ENCODE measurements at places on chromosomes 6 and 20.

DNA sequence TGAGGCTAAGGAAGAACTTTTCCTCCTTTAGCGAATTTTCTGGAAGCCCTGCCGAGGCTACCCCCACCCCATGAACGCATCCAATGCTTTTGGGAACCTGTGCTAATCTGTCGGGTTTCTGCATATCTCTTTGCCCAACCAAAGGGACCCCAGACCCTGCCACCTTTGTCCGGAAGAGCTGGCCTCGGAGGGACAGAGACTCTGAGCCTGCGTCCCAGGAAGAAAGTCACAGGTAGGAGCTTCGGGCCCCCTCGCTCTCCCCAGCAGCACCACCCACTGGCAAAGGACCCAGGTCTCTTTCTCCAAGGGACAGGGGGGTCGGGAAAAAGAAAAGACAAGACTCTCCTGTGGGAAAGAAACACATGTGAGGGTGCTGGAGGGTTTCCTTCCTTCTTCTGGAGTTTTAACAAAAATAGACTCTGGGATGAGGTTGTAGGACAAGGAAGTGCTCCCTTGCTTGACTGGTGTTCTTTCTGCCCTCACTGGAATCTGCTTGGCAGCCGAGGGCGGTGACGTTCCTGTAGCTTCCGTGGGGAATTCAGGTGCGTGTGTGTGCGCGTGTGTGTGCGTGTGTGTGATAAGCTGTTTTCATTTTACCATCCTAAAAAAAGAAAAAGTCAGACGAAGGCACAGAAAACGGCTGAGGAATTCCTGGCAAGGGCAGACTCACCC lies 16.3 kb upstream of the FOXC1 start:
- no peak for DNase-seq

GRCh38 chr20:4216866-4217265 lies 201.5 kb upstream of the RNF24 start:
- no peak for DNase-seq

GRCh38 chr6:46299253-46299652 lies 128.5 kb upstream of the ENPP5 start:
- no peak for DNase-seq

GRCh38 chr20:49893242-49894072 lies 21.9 kb downstream of the SPATA2 start:
- DNase-seq = no peak

- no peak for DNase-seq
These were observed 278.5 kb upstream of the MAN1A1 start for GRCh38 chr6:119627908-119628669.

DNA sequence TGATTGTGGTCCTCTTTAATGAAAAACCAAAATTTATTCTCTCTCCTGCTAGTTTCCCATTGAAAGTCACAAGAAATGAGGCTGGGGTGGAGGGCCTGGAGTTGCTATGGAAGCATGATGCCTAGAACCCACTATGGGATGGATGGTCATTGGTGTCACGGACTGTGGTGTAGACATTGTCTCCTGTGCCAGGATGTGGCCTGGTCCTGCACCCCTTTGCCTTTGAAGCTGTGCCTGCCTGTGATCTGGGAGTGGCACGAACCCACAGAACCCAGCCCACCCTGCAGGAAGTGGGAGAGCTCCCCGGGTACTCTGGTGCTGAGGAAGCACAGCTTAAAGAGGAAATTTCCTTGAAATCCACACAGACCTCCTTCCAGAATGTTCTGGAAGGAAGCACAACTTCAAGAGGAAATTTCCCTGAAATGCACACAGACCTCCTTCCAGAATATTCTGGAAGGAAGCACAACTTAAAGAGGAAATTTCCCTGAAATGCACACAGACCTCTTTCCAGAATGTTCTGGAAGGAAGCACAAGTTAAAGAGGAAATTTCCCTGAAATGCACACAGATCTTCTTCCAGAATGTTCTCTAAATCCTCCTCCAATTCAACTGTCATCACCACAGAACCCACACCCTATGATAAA lies 105.6 kb downstream of the CDH26 start:
- no peak for DNase-seq

DNA sequence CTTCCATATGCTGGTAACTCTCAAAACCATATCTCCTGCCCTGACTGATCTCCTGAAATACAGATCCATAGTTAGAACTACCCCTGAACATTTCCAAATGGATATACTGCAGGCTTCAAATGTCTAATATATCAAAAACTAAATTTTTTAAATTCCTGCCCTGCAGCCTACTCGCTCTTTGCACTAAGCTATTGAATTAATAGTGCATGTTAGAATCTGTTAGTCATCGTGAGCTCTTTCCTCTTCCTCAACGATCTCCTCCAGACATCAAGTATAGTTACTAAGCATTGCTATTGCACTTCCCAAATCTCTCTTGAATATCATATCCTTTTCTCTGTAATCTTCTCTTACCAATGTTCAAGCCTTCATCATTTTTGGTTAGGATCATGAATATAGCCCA lies 26.0 kb upstream of the RSPO3 start:
- no peak for DNase-seq

DNA sequence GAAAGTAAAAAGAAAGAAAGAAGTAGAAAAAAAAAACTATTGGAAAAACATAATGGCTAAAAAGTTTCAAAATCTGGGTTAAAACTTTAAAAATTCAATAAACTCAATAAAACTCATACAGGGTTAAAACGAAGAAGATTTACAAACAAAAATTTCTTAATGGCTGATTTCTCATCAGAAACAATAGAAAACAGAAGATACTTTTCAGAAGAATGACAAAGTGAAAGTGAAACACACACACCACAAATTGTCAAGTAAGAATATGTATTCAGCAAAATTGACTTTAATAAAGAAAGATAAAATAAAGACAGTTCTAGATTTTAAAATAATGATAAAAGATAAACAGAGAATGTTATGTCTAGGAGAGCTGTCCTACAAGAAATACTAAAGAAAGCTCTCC lies 618.9 kb upstream of the GJE1 start:
- no peak for DNase-seq

GRCh38 chr6:99422912-99423311 lies 2.2 kb downstream of the PNISR start:
- no peak for DNase-seq

GRCh38 chr6:28589234-28589956 lies 63.7 kb downstream of the GPX5 start:
- DNase-seq = no peak

- no peak for DNase-seq
These were observed 355.4 kb downstream of the MAFB start for GRCh38 chr20:40333591-40333990.

DNA sequence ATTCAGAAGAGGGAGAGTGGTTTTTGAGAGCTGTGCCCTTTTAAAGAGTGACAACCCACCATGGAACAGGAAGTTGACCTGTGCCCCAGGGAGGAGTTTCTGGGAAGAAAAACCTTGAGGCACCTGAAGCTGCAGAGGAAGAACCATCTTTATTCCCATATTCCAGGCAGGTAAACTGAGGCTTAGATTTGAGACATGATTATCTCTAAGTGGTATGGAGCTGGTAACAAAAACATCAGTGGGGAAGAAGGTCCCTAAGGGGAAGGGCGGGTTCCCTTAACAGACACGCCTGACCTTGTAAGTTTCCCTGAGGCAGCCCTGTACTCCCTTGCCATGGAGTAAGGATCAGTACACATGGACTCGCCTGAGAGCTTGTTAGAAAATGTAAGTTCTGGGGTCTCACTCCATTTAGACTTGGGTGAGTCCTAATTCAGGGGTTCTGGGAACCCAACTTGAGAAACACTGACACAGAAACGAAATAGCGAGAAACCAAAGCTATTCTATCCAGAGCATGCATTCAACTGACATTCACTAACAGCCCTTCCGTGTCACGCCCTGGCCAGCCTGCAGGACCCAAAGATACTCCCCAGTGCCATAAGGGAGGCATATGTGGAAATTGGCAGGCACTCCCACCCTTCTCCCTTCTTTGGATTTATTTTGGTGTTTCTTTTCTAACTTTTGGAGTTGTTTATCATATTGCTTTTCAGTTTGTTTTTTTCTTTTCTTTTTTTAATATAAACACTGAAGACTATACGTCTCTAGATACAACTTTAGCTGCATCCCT lies 90.9 kb downstream of the DLGAP4 start:
- DNase-seq = no peak

- no peak for DNase-seq
These were observed 3.1 kb downstream of the ADRM1 start for GRCh38 chr20:62305765-62306413.

GRCh38 chr6:165071906-165072305 lies 237.5 kb downstream of the C6orf118 start:
- DNase-seq = no peak

DNA sequence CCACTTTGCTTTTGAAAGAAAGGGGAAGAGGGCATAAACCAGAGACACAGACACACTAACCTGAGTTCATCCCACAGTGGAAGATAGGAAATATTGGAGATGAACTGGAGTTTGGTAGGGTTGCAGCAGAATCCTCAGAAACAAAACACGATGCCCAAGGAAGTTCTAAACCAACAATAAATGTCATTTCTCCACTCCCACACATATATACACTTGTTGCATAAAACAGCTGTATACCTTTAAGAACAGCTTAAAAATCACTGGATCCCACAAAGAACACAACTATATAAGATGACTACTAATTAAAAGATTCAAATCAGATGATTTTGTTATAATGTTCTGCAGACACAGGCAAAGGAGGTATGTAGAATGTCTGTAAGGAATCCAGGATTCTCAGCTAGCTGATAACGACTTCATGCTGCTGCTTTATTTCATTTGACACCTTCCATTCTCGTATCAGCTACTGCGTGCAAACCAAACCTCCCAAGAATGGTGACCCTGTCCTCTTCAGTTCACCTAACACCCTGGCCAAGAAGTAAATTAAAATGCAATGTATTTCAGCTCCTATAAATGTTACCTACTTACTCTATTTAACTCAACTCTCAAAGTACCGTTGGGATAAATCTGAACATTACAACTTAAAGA lies 14.3 kb downstream of the KIF13A start:
- DNase-seq = no peak

DNA sequence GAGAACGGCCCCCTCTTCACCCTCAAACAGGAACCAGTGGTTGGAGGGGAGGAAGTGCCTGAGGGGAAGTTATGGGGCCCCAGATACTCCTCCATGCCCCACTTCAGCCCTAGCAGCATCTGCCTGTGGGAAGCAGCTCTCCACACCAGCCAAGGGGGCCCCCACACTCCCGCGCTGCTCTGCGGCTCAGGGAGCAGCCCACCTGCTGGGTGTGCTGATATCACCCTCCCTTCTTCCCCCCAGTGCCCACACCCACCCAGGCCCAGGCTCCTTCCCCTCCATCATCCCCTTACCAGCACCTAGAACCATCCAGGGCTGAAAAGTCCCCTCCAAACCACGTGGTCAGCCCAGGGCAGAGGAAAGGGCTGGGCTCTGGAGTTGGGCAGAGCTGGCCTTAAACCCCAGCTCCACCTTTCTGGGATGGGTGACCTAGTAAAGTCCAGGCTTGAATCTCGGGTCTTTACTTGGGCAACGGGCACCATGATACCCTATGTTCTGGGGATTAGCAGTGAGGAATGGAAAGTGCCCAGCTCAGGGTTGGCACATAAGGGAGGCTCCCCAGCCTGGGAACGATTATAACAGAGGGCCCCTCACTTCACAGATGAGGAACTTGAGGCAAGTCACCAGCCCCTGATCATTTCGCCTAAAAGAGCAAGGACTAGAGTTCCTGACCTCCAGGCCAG lies 663 bp downstream of the LST1 start:
- DNase-seq = peak; percentile 21

GRCh38 chr6:33128318-33128717 lies 52.5 kb downstream of the HLA-DPB1 start:
- DNase-seq = no peak

GRCh38 chr6:21846541-21847451 lies 253.2 kb downstream of the SOX4 start:
- DNase-seq = no peak

DNA sequence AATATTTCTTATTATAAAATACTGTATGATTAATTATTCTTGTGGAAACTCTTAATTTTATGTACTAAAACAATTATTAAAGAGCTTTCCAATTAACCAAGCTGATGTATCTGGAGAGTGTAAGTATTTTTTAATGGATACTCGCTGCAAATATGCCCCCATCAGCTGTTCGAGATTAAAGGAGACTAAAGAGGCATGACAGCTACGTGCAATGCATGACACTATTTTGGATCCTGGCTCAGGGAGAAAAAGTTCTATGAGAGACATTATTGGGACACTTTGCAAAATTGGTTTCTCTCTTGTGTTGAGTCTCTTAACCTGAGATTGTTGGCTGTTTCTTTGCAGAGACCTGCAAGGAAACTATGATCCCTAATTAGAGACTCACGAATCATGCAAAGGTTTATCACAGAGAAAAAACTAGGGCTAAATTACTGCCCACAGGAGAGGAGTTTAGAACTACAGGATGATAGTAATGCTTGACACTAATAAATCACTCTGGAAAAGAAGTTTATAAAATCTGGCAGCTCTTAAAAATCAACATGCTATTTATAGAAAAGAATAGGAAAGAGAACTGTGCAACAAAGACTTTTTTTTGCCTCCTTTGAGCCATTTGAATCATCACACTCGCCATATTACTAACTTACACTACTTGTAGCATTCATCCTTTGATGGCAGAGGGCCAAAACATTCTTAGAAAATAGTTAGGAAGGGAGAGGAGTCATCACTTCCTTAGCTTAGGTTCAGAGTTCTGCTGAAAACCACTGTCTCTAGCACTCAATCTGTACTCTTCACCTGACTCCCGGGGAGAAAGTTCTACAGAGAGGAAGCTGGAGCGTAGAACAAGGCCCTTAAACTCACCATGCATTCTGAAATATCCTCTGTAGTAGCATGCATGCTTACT lies 25.3 kb downstream of the NRN1 start:
- DNase-seq = no peak

DNA sequence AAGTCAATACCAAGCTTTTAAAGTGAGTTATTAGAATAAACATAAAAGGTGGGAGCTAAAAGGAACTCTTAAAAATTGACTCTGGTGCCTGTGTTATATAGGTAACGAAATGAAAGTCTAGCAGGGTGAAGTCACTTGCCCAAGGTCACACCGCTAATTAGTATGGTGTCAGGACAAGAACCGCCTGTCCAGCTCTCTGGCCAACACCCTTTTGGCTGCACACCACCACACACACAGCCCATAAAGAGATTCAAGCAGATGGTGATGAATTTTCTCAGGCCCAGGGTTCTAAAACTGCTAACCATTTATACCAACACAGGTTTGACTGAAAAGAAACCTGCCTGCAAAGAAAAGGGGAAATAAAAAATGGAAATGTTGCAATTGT lies 20.2 kb downstream of the GFOD1 start:
- DNase-seq = no peak

- DNase-seq = no peak
These were observed 362.6 kb downstream of the EPM2A start for GRCh38 chr6:145372671-145373151.
